Ureter (tissue), 1 donor: ENCODE measurements at places on chromosomes 11 and 22.

DNA sequence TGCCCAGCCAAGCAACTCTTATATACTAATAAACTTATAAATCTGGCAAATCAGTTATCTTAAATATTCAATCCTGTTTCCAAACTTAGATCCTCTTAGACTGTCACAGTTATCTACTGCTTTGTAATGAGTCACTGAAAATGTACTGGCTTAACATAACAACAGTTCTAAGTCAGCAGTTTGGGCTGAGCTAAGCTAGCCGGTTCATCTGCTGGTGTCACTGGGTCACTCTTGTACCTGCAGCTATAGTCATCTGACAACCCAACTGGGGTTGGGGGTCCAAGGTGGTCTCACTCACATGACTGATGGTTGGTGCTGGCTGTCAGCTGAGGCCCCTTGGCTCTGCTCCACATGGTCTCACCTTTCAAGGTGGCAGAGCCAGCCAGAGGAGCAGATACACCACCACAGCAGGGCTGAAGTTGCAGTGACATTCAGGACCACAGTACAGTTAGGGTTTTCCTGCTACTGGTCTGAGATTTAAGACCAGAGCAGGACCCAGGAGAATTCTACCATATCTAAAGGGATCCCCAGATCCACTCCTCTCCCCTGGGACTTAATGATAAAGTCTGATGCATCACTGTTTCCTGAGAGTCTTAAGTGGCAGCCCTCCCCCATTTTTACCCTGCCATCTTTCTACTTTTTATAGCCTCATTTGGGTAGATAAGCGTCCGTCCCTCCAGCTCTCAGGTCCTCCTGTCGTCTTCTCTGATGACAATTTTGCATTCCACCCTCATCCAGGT lies 7.9 kb upstream of the MACROD1 start:
- DNase-seq = no peak

DNA sequence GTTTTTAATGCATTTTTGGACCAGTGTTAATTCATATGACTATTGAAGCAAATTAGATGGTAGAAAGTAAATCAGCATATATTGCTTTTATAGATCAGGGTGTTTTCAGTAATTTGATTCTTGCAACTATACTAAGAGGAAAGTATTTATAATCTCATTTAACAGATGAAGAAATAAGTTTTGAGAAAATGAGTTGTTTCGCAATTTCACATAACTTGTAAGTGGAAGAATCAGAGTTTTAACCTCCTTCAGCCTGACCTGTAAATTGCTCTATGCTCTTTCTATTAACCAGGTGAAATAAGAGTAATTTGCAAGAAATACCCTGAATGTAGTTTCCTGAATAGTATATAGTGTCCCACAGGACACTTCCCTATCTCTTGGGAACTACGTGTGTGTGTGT lies 1106.8 kb upstream of the RAG2 start:
- DNase-seq = no peak

- no peak for DNase-seq
Observed at GRCh38 chr11:77020734-77021133, 13.5 kb upstream of the B3GNT6 start.

- peak; percentile 91 for DNase-seq
Observed at GRCh38 chr22:37166675-37167066, 17.0 kb upstream of the IL2RB start.

DNA sequence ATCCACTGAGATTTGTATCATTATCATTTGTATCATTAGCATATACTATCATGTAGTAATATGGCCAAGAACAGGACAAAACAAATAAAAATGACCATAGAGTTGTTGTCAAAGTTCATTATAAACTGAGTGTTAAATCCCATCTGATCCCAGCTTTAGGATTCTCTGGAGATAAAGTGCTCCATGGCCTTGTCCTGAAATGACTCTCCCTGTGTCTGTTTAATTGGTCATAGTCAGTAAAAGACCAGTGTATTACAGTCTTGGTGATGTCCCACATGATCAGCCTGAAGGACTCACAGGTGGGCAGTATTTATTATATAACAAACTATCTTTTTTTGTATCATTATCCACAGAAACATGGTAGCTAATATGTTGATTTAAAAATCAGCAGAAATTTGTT lies 361.6 kb downstream of the TMEM135 start:
- no peak for DNase-seq

GRCh38 chr22:45997077-45997776 lies 20.3 kb upstream of the WNT7B start:
- DNase-seq = peak; percentile 92

- no peak for DNase-seq
Observed at GRCh38 chr11:62805961-62806441, 761 bp upstream of the NXF1 start.

DNA sequence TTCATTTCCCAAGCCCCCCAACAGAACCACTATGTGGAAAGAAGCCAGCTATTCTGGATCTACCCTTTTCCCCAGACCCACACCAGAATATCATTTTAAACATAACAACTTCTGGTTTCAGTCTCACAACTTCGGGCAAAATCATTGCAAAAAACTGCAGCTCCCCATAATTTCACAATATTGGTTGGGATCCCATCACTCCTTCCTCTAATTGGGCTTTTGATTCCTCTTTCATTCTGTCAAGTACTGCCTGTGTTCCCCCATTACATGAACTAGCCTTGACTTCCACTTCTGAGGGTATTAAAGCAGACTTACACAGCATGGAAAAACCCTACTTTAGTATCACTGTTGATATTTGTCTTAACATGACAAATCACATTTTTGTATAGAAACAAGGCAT lies 4.1 kb upstream of the APOL3 start:
- no peak for DNase-seq

DNA sequence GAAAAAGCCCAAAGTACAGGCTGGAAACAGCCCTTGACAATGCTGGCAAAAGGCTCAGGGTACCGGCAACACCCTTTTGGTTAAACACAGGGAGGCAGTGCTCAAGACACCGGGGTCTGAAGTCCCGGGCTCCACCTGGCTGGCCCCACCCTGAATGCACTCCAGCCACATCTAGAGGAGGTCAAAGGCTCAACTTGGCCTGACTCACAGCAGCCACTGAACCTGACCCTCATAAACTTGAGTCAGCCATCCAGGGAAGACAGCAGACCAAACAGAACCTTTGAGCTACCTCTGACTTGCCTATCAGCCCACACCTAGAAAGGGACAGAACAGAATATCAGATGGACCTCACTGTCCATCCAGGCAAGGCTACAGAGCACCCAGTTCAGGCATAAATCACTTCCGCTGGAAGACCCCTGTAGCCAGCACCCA lies 3.8 kb downstream of the CFL1 start:
- DNase-seq = no peak

- no peak for DNase-seq
Observed at GRCh38 chr11:13111813-13112130, 102.7 kb downstream of the RASSF10 start.

DNA sequence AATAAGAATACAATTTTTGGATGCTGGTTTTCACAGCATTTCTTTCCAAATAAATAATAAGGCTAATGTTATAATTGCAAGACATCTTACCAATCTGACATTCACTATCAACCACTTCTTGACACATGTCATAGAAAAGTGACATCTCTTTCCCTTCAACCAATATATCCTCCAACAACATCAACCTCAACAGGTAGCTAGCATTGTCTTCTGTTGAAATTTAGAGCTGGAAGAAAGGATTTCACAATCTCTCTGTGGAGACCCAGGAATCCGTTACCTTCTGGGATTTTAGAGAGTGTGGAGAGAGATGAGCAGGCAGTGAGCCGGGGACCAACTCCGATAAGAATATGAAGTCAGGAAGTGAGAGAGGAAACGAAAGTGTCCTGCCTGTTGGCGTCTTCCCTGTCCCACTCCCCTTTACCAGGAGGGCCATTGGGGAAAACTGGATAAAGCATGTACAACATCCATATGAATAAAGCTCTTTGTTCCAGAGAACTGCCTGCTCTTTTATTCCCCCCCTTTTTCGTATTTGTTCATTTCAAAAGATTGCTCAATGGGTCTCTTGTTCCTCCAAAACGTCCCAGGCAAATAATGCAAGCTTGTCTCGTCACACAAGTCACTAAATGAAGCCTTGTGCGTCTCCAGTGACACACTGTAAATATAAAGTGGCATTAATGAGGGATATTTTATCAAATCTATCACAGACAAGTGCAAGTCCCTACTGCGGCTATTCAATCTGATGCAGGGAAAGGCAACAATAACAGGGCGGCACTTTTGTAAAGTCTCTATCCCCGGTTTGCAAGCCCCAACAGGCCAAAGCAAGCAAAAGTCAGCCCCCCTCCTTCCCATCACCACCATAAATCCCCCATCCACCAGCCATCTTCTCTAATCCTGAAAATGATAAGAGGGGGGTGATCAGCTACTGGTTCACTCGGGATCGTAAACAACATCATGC lies 3.4 kb downstream of the CADM1 start:
- no peak for DNase-seq

GRCh38 chr11:134751031-134751585 lies 339.1 kb upstream of the B3GAT1 start:
- DNase-seq = peak; percentile 34

DNA sequence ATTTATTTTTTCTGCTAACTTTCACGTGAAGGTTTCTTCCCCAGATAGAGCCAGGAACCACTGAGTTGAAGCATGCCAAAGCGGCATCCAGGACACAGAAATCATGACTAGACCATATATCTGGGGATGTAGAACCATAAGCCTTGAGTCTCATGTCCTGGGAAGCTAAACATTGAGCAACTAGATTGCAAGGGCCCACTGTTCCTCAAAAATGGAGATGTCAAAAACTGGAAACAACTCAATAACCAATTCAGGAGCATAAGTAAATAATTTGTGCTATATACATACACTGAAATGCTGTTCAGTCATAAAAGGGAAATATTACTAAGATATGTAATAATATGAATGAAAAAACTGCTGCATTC lies 29.0 kb upstream of the CARD16 start:
- DNase-seq = no peak

- no peak for DNase-seq
Observed at GRCh38 chr11:11935536-11935935, 72.9 kb downstream of the DKK3 start.

DNA sequence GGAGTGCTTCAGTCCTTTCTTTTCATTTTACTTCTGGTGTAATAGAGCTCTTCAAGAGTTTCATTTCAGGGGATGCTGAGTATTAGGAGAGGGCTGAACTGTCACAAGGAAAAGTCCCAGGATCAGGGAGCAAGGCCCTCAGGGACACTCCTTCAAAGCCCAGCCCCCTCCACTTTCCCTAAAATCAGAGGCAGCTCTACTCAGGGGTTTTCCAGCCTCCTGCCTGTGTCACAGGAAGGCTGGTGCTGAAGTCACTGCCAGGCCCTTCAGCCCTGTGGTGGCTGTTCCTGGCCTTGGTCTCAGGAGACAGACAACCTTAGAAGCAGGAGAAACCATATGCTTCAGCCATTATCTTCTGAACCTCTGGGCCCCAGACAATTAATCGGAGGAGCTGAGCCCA lies 36.4 kb upstream of the KIRREL3 start:
- DNase-seq = no peak

GRCh38 chr22:27204280-27204679 lies 546.9 kb downstream of the MIAT start:
- no peak for DNase-seq

GRCh38 chr11:106305458-106305857 lies 228.0 kb downstream of the AASDHPPT start:
- DNase-seq = no peak

DNA sequence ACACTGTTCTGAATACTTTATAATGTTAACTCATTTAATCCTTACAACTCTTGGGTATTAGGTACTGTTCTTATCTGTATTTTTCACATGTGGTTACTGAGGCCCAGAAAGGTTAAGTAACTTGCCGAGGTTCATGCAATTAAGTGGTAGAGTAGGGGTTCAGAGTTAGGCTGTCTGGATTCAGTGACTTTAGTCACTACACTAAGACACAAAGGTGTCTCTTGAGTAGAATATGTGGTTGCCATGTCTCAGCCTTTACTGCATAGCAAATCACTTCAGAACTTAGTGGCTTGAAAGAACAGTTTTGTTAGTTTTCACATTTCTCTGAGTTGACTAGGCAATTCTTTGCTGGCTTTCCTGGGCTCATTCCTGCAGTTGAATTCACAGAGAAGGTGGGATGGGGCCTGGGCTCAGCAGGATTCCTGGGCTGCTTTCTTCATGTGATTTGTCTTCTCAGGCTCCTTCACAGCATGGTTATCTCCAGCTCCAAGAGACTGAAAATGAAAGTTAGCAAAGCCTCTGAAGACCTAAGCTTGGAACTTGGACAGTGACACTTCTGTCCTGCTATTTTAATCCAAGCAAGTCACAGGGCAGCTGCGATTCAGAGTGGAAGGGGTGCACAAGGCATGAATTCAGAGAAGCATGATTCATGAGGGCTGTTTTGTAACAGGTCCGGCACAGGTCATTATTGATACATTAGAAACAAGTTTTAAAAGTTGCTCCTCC lies 68.3 kb downstream of the SPECC1L start:
- no peak for DNase-seq

GRCh38 chr11:2576549-2576948 lies 123.2 kb downstream of the KCNQ1OT1 start:
- DNase-seq = no peak

GRCh38 chr22:46058091-46058420 lies 81.1 kb upstream of the WNT7B start:
- DNase-seq = peak; percentile 53

GRCh38 chr11:101034076-101034475 lies 95.5 kb downstream of the PGR start:
- peak; percentile 48 for DNase-seq

DNA sequence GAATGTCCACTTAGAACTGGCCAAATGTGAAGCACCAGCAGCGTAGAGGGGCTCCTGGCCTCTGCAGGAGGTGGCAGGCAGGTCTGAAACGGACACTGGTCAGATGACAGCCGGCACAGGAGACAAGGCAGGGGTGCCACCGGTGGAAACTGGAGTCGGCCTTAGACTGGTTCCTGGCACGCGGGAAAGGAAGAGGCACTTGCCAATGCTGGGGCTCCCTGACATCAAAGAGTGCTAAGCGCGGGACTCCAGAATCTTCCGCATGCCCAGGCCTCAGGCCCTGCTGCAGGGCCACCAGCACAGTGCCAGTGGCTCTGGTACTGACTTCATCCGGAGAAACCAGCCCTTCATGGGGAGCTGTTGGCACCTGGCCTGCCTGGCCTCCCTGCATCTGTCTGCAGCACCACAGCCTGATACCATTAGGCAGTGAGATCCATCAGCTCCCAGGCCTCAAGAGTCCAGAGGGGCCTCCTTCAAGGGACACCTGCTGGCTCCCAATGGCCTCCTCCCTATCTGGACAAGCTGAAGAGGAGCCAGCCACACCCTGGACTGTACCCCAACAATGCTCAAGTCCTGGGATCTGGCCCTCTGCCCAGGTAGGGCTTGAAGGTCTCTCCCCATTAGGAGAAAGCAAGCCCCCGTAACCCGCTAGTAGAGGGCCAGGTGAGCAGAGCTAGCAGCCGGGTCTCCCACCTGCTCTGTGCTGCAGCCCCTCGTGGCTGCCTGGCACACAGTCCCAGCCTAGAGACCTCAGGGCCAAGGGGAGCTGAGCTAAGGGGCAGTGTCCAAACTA lies 29.7 kb upstream of the GNB1L start:
- no peak for DNase-seq
